ENCODE measurements at places on chromosomes 13 and 19.

DNA sequence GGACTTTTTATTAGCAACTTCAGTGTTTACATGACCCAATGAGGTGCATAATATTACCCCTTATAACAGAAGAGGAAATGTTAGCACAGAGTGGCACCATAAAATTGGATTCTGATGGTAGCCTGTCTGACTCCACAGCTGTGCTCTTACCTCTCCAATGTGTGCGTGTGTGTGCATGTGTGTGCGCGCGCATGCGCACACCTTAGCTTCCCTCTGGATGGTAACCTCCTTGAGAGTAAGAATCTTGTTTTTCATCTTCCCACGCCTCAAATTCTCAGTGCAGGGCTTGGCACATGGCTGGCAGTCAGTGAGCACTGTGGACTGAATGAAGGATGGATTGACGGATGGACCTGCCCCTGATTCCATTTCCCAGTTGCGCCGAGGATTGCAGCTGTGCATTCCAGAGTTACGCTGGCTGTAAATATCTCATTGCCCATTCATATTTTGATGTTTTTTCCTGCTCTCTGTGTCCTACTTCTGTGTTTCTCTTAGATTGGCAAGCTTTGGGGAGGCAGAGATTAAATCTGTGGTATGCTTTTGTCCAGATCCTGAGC, 99.2 kb upstream of the WASF3 start:
- DNase-seq = no peak

GRCh38 chr13:72198967-72199560, 332.1 kb upstream of the DACH1 start:
- DNase-seq = no peak

DNA sequence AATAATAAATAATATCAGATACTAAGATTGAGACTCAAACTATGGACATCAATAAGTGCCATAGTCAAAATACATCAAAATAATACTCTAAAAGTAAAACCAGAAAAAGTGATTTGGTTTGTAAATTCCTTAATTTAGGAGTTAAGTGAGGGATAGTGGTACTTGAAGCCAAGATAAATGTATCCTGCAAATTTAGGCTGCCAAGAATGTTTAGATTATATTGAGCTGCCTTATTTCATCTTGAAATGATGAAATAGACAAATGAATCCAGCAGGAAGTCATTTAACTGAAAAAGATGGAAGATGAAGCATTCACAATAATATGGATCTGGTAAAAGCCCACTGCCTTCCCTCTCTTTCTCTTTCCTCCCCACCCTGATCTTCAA, 112.3 kb downstream of the LRCH1 start:
- DNase-seq = no peak

GRCh38 chr19:4373601-4374497, 26.5 kb downstream of the SH3GL1 start:
- no peak for DNase-seq

GRCh38 chr19:35592226-35592625, 6.3 kb downstream of the PMIS2 start:
- no peak for DNase-seq

- no peak for DNase-seq
Observed at GRCh38 chr19:17590866-17591265, 35.4 kb downstream of the COLGALT1 start.

DNA sequence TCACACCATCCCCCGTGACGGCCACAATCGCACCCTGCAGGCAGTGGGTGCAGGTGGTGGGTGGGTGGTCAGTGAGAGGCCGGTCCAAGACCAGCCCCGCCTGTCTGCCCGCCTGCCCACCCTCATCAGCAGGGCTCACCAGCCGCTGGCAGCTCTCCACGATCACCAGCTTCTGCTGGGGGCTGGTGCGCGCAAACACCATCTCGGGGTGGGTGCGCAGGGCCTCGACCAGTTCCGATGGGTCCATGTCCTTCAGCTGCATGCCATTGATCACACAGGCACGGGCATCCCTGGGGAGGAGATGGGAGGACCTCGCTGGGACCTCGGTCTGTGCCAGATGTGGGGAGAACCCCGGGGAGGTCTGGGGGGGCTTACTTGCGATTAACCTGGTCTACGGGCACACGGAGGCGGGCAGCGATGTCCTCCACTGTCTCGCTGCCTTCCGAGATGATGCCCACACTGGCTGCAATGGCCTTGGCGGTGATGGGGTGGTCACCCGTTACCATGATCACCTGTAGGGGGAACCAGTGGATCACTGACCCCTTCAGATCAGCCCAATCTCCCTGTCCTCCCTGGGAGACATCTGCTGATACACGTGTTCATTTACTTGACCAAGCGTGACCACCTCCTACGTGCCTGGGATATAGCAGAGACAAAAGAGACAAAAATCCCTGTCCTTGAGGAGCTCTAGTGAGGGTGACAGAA, 8.0 kb downstream of the ATP4A start:
- DNase-seq = no peak

DNA sequence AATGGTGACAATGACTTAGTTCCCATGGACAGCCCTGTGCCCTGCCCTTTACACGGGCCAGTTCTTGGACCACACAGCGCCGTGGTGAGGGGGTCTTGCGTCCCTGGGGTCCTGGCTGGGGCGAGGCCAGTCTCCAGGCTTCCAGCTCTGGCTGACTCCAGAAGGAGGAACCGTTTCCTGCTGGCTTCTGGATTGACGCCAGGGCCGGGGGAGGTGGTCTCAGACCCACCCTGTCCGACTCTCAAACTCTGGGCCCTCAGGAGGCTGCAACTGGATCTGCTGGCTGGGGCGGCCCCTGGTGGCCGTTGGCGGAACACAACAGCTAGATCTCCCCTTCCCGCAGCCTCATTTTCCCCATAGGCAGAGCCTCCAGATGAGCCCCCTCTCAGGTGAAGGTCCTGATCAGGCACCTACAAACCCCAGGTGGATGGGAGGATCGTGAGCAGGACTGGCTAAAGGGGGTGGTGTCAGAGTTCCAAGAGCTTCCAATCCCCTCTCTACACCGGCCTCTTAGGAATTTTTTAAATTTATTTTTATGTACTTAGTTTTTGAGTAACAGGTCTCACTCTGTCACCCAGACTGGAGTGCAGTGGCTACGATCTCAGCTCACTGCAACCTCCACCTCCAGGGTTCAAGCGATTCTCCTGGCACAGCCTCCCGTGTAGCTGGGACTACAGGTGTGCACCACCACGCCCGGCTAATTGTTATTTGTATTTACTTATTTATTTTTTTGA, 8.0 kb downstream of the CCDC194 start:
- no peak for DNase-seq

GRCh38 chr19:5719274-5719960, 529 bp downstream of the LONP1 start:
- no peak for DNase-seq

GRCh38 chr13:18953139-18953930, 228.3 kb downstream of the TUBA3C start:
- no peak for DNase-seq

GRCh38 chr13:45372189-45373161, 31.5 kb upstream of the TPT1 start:
- no peak for DNase-seq

DNA sequence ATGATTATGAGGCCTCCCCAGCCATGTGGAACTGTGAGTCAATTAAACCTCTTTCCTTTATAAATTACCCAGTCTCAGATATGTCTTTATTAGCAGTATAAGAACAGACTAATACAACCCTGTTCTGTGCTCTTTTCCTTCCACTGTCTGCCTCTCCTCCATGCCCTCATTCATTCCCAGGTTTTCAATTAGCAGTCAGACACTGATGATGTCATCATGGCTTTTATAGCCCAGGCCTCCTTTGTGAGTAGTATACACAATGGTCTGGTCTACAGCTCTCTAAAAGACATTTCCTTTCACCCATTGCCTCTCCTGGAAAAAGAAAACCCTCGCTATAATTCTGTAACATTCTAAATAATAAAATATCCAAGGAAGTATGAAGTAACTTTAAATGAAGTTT, 25.5 kb downstream of the FGF14 start:
- DNase-seq = no peak

DNA sequence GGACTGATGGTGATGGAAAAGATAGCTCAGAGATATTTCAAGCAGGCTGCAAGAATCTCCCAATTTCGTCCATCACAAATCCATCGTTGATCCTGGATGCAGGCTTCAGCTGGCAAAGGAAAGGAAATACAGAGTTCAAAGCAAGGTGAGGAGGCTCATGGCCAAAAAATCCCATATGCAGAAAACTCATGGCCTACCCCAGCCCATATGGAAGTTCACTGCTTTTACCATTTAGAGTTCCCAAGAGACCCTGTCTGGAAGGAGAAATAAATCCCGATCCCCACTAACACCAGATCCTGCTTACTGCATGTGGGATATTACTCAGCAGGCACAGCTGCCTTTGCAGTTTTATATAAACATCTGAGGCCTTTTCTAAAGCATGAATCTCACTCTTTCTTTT, 412.9 kb upstream of the SPRY2 start:
- DNase-seq = no peak

DNA sequence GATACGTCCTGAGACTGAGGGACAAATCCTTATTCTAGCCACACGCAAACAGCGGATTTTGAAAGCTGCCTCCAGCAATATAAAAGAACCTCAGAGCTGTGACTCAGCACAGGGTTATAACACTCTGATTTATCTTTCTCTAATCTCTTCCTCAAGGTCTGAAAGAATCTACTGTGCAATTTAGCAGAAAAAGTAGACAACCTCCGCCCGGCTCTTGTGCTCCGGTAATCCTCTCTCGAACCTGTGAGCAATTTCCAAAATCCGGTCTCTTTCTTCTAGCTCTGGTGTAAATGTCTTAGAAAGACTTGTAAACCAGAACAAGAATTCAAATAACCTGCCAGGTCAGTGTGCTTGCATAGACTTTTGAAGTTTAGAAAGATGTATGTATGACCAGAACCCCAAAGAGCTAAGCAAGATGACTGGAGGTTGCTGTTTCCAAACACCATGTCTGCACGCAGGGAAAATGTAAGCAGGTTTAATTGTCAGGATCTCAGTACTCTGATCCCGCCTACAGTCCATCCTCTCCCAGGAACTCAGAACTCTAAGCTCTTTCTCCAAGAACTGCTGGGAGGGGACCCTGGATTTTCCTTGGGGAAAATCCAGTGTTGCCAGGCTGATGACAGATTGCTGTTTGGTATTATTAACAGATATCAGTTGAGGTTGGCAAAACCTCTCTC, 338.1 kb downstream of the RFC3 start:
- DNase-seq = no peak

DNA sequence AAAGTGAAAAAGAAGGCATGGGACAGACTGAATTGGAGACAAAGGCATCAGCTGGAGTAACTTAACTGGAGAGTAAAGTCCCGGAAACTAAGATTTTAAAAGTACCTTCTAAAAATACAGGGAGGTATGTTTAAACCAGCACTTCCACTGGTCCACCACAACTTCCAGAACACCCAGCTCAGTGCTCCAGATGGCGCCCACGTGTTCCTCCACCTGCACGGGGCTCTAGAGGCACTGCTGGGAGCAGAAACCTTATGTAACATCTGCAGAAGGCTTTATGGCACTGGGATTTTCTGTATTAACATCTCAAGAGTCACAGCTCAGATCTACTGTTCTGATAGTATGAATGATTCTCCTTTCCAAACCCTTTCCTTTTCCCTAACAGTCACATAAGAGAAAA, 252.1 kb downstream of the DCLK1 start:
- no peak for DNase-seq

DNA sequence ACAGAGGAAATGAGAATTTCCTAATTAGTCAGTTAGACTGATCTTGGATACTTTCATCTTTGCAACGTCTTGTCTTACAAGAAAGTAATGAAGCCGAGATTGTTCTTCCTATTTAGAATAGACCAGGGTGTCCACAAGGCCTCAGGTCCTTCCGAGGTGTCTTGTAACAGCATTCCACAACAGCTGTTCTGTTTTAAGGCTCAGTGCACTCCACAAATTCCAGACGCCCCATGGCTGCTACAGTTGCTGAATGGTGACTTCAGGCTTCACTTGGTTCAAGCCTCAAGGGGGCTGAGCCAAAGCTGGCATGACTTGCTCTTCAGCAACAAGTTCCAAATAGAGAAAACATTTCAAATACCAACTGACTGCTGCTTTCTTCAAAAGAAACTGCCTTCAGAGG, 143.4 kb downstream of the SHISA2 start:
- no peak for DNase-seq

GRCh38 chr13:35714588-35715377, 238.3 kb upstream of the MAB21L1 start:
- no peak for DNase-seq

DNA sequence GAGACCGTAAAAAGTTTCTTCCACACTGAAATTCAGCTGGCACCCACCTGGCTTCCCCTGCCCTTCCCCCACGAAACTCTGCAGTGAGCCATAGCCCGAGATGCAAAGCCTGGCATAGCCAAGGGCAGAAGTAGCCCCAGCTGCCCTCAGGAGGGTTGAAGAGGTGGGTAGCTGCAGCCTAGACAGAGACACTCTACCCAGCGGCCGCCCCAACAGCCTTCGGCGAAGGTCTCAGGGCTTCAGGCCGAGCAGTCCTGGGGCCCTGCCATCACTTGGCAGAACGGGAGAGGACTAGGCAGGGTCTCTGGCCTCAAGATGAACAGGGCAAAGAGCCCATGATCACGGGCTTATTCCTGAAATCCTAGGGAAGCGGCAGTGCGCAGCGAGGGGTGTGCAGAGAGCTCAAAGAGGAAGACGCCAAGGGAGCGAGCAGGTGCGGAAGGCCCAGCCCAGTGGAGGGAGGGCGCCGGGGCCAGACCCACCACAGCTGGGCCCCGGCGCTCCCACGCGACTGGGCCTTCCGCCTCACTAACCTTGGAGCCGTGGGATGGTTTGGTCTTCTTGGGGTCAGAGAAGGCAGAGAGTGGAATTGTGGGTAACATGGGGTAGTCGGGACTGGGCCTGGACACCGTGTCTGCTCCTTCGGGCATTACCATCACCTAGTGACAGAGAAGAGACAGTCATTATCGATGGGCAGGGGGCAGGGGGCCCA, 53.2 kb downstream of the MLLT1 start:
- DNase-seq = no peak

All from left renal cortex interstitium (tissue), 4 donors.